T-helper 17 cell (primary cell): ENCODE measurements at places on chromosomes 2 and 18.

- DNase-seq: no peak
These were observed 195.9 kb upstream of the HS6ST1 start for GRCh38 chr2:128514555-128514955.

GRCh38 chr2:150271952-150272802 lies 215.3 kb downstream of the RND3 start:
- no peak for DNase-seq

DNA sequence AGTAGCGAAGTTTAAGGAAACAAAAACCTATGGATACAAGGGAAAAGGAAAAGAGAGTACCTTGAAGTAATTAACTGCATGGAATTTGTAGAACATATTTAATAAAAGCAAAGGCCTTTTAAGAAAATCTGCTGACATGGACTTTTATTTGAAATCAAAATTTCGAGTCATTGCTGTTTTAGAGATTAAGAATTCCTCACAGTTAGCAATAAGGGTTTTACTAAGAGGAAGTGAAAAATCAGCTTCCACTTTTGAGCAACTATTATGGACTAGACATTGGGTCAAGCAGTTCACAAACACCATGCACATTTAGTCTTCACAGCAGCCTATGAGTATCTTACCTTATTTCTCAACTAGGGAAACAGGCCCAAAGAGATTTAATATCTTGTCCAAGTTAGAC lies 876.3 kb downstream of the BCL11A start:
- DNase-seq: no peak

GRCh38 chr2:17538844-17539554 lies 1.5 kb upstream of the VSNL1 start:
- DNase-seq: no peak

DNA sequence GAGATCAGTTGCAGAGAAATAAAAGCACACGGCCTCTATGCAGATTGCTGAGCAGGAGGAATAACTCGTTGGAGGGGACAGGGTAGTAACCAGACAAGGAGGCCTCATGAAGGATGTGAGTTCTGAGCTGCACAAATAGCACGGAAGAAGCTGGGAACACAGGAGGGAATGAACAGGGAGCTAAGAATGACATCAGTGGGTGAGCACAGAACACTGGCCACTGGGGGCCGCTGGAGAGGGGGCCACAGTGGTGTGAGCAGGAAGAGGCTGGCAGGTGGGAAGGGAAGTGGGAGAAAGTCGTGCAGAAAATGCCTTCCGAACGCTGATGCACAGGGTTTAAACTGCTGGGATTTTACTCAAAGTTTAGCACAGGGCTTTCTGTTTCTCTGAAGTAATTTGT lies 61.0 kb downstream of the ZAP70 start:
- DNase-seq: no peak
